Mesenchymal stem cell (in vitro differentiated cells and primary cell): ENCODE measurements at places on chromosomes 11 and 22.

DNA sequence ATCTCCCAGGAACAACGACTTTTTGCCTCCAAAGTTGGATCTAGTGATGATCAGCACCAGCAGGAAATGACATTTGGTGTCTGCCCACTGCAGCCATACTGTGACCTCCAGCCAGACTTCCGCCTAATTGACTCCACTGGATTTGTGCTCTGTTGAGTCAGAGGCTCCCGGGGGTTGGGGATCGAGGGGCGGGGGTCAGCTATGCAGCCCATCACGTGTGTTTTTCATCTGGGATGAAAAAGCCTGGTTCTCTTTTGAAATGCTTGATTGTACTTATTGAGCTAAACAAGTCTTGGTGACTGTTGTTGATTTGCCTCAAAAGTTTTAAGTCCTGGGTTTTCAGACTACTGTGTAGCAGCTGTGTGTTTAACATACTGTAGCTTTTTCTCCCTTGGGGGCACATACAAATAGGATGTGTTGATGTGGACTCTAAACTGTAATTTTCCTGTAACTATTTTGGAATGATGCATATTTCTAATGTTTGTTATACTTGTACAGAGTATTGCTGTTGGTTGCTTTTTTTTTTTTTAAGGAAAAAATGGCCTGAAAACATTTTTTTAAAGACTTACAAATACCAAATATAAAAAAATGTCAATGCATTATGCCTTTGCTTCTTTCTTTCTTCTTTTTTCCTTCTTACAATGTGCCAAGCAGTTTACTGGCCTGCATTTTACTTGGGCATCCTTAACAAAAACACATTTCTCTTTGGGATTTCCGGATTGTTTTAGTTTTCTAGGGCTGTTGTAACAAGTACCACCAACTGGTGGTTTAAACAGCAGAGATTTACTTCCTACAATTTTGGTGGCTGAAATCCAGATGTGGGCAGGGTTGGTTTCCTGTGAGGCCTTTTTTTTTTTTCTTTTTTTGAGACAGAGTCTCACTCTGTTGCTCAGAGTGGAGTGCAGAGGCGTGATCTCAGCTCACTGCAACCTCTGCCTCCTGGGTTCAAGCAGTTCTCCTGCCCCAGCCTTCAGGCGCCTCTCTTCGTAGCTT lies 46.1 kb upstream of the OR4B1 start:
- peak; percentile 73 for DNase-seq

DNA sequence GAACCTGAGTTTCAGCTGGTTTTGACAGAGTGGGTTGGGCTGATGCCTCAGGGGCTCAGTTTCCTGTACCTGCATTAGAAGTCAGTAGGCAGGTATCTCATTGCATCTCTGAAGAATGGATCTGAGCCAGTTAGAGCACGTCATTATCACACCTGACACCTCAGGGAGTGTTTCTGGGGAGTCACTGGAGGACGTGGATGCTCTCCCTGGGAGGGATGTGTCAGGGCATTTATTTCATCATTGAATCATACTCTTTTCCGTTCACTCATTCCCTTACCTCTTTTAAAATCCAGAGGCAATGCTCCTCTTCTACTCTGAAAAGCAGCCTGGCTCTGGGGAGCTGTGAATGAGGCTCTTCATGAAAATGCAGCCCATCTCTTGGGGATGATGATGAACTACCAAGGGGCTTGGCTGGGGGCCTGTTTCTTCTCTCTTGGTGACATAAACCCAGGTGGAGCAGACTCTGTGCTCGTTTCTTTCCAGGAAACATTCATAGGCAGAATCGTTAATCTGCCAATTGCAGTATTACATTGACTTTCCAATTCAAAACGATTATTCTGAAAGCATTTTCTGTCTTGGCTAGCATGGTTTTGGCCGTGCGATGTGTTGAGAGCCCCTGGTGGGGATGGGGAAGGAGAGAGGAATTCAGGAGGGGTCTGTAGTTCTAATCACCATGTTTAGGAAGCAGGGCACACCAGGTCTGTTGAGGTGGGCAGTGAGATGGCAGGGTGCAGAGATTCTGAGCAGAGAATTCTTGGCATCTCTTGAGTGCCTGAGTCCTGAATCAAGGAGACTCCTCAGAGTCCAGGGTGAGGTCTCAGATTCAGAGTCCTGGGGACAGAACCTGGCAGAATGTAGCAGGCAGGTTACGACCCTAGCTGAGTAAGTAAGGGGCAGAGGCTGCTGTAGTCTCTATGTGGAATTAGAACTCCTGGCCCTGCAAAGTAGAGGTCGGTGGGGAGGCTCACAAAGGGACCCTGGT lies 12.6 kb downstream of the PARVA start:
- DNase-seq: no peak

GRCh38 chr11:91955206-91955605 lies 269.4 kb upstream of the FAT3 start:
- DNase-seq: no peak

DNA sequence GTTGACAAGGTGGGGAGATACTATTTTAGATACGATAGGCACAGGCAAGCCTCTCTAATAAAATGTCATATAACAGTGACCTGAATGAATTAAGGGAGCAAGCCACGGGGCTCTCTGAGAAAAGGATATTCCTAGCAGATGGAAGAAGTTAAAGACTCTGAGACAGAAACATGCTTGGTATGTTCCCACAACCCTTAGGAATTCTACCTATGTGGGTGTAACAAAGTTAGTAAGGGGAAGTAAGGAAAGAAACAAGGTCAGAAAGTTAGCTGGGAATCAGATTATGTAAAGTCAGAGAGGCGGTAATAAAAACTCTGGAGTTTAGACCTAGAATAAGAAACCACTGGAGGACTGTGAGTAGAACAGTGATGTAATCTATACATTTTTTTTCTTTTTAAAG lies 59.7 kb upstream of the GDPD4 start:
- DNase-seq: peak; percentile 17

- DNase-seq: no peak
Measured at GRCh38 chr11:111363985-111364384, 15.1 kb downstream of the POU2AF1 start.
